ENCODE measurements at places on chromosomes 4 and X. TPM values are rescaled to one million over a fixed set of nuclear protein-coding genes. Genes with fewer than 3 reads are reported as not detected.

DNA sequence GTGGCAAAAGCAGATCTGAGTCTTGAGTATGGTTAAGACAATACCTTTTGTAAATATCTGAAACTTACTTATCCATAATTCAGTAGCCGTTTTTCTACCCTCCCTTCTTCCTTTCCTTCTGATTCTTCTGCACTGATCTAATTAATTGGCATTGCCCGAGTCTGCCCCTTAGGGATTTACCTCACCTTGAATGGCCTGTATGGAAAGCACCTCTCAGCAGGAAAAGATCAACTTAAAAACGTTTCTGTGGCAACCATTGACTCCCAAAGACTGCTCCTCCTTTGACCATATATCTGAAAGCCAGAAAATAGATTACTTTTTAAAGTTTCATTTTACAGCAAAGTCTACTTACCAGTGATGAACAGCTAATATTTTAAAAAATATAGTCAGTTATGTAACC lies 496.5 kb upstream of the LCORL start:
- H3K27ac ChIP-seq, result no peak overlapping the region
- peaks cover 5% of the 10 kb centered on the region for H3K27me3 ChIP-seq
- no peaks in the 10 kb centered on the region for H3K4me1 ChIP-seq
- no peaks in the 10 kb centered on the region for H3K36me3 ChIP-seq
- H3K4me3 ChIP-seq, result no peak overlapping the region

DNA sequence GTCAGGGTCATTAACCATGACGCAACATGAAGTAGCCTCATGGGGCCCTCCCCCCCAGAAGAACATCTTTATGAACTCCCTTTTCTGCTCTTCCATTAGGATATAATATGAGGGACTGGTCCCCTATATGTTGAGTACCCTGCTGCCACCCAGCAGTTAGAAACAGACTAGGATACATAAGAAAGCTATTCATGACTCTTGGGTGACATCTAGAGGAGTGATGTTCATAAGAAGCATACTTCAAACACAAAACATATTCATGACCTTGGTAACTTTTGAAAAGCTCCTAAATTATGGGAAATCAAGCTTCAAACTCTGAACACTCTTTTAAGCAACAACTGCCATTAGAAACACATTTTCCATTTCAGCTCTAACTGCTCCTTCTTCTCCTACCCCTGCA lies 155.2 kb upstream of the SPIN4 start:
- no peaks in the 10 kb centered on the region for H3K27me3 ChIP-seq
- H3K27ac ChIP-seq, result no peak overlapping the region
- no peak for DNase-seq
- peaks cover 2% of the 10 kb centered on the region for H3K36me3 ChIP-seq

GRCh38 chr4:47936336-47936735 lies 22.0 kb upstream of the NFXL1 start:
- H3K27me3 ChIP-seq, result peaks cover 26% of the 10 kb centered on the region
- DNase-seq, result no peak
- no peak overlapping the region for H3K4me3 ChIP-seq
- no peaks in the 10 kb centered on the region for H3K4me1 ChIP-seq
- H3K27ac ChIP-seq, result no peak overlapping the region
- H3K36me3 ChIP-seq, result no peaks in the 10 kb centered on the region

DNA sequence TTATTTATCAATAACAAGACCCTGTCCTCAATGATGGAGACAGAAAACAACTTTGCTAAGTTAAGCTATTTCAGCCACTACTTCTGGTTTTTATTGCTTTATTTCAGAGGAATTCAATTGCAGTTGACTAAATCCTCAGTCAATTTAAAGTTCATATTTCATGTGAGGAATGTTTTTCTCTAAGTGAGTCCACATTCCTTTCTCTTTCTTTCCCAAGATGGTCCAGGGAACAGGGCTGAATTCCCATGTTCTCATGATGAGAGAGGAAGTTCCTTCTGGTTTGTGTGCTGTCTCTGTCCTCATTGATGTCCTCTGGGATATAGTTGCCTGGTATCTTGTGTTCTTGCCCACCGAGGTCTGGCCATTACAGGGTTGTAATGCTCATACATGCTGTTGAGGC lies 117.2 kb downstream of the SLIT2 start:
- no peaks in the 10 kb centered on the region for H3K4me1 ChIP-seq
- H3K27me3 ChIP-seq, result no peaks in the 10 kb centered on the region
- no peak for DNase-seq
- no peaks in the 10 kb centered on the region for H3K36me3 ChIP-seq
- no peak overlapping the region for H3K4me3 ChIP-seq
- H3K27ac ChIP-seq, result no peak overlapping the region

DNA sequence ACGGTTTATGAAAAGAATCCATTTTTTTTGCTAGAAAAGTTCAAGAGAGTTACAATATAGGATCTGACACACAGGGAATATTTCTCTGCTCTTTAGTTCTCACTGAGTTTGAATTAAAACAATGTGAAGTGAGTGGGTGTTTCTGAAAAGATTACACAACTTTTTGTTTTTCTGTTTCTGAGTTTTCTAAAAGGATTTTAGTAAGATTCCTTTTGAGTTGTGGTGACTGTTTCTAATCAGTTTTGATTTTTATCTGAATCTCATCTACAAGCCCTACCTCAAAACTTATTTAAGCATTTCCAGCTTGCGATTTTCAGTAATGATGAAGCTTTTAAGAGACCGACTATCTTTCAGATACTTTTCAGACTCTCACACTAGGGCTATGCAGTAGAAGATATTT lies 141.7 kb downstream of the GPAT3 start:
- H3K4me3 ChIP-seq, result no peak overlapping the region
- H3K27me3 ChIP-seq, result peaks cover 57% of the 10 kb centered on the region
- no peaks in the 10 kb centered on the region for H3K36me3 ChIP-seq

Gene TMEM271
- not detected for total RNA-seq

- H3K4me3 ChIP-seq, result no peak overlapping the region
- H3K27me3 ChIP-seq, result no peaks in the 10 kb centered on the region
- H3K27ac ChIP-seq, result no peak overlapping the region
- no peak for DNase-seq
- peaks cover 12% of the 10 kb centered on the region for H3K4me1 ChIP-seq
Measured at GRCh38 chrX:103927030-103927429, 35.4 kb upstream of the TMSB15B start.

DNA sequence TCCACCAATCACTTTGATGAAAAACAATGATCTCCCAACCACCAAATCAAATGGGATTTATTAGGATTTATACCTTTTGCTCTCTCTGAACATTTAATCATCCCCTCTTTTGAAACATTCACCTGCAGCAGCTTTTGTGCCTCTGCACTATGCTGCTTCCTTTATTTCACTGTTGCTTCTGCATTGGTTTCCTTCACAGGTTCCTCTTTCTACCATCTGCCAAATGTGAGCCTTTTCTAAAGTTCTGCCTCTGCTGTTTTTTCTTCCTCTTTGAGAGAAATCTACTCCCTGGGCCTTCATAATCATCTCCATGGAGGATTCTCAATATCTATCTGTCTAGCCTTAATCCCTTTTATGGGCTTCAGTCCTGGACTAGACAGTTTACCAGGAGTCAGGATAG lies 24.7 kb downstream of the CUL4B start:
- H3K4me3 ChIP-seq, result no peak overlapping the region
- H3K27ac ChIP-seq, result no peak overlapping the region
- peaks cover 4% of the 10 kb centered on the region for H3K4me1 ChIP-seq
- peaks cover 6% of the 10 kb centered on the region for H3K36me3 ChIP-seq
- no peak for DNase-seq

Data from T-helper 17 cell (primary cell).